ENCODE measurements at places on chromosomes 2 and 18.

DNA sequence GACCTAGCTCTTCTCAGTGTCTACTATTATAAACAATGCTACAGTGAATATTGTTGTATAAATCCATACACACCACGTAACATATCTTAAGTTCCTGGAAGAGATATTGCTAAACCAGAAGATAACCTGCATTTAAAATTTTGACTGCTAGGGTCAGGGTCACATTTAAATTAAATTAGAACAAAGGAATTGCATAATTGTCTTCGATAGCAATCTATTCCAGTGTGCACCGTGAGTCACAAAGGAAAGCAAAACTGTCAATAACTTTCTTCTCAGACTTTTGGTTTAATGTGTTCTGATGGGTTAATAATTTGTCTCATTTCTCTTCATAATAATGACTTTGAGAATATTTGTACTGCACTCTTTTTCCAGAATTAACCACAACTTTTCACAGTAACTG lies 4.2 kb downstream of the GEN1 start:
- no peak for DNase-seq

GRCh38 chr2:165245081-165245793 lies 6.0 kb downstream of the SCN2A start:
- DNase-seq, result no peak

DNA sequence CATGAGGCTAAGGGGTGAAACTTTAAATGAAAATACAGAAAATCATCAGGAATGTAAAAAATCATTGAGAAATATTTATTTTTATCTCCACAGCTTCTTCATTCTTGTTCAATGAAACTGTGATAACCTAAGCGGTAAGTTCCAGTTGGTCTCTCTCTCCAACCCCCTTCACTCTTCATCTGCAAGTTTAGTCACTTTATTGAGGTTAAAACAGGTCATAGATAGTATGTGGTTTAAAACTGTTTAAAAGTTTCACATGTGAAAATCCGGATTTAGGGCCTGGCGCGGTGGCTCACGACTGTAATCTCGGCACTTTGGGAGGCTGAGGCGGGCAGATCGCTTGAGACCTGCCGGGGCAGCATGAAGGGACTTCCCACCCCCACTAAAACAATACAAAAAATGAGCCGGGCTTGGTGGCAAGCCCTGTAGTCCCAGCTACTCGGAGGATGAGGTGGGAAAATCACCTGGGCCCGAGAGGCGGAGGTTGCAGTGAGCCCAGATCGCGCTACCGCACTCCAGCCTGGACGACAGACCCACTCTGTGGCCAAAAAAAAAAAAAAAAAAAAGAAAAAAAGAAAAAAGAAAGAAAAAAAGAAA lies 1.6 kb upstream of the PHLPP1 start:
- DNase-seq, result no peak

GRCh38 chr2:181683518-181684453 lies 3.5 kb upstream of the NEUROD1 start:
- peak; percentile 28 for DNase-seq

GRCh38 chr18:10020171-10020570 lies 106.4 kb downstream of the VAPA start:
- no peak for DNase-seq

All from SJCRH30 (cell line).